Endothelial cell of coronary artery (primary cell): ENCODE measurements at places on chromosomes 6 and 20. TPM values are rescaled to one million over a fixed set of nuclear protein-coding genes. Genes with fewer than 3 reads are reported as not detected.

Gene TAAR2
- not detected in 2 replicates for total RNA-seq

Gene C6orf163
- 2.1 TPM in 2 replicates for total RNA-seq

Gene CTAGE9
- total RNA-seq, result not detected in 2 replicates

Gene PTGIS
- total RNA-seq, result 1.5 and 23.2 TPM in 2 replicates

Gene CRIP3
- not detected in 2 replicates for total RNA-seq

Gene RIMS1
- total RNA-seq, result 0.09 and 14.0 TPM in 2 replicates

Gene DPPA5
- not detected in 2 replicates for total RNA-seq
